ENCODE measurements at places on chromosomes 13 and 19. TPM values are rescaled to one million over a fixed set of nuclear protein-coding genes. Genes with fewer than 3 reads are reported as not detected.

RNF113B gene
- not detected for total RNA-seq

IL12RB1 gene
- total RNA-seq = not detected

KASH5 gene
- total RNA-seq = not detected

FAM124A gene
- 2.1 TPM for total RNA-seq

RANBP3 gene
- 38.4 TPM for total RNA-seq

CCDC61 gene
- total RNA-seq = 4.9 TPM

GNA15 gene
- total RNA-seq = 0.15 TPM

TSSK6 gene
- 1.5 TPM for total RNA-seq

FGF21 gene
- not detected for total RNA-seq

PSG7 gene
- total RNA-seq = not detected

COL5A3 gene
- total RNA-seq = 2.7 TPM

PRODH2 gene
- total RNA-seq = 0.36 TPM

ZNF418 gene
- 1.1 TPM for total RNA-seq

CD33 gene
- not detected for total RNA-seq

KRTDAP gene
- total RNA-seq = not detected

RASL11A gene
- 4.8 TPM for total RNA-seq

NUDT15 gene
- total RNA-seq = 27.0 TPM

ZNF613 gene
- 1.9 TPM for total RNA-seq

IPO5 gene
- total RNA-seq = 69.0 TPM

PRTN3 gene
- 0.18 TPM for total RNA-seq

BEST2 gene
- 2.9 TPM for total RNA-seq

TTYH1 gene
- 0.16 TPM for total RNA-seq

EDDM13 gene
- not detected for total RNA-seq

PGLYRP2 gene
- not detected for total RNA-seq

COMMD6 gene
- 99.5 TPM for total RNA-seq

KIR2DL3 gene
- not detected for total RNA-seq

GIPR gene
- 2.8 TPM for total RNA-seq

SIPA1L3 gene
- total RNA-seq = 33.5 TPM

NALCN gene
- 4.2 TPM for total RNA-seq

KLK2 gene
- 0.18 TPM for total RNA-seq
